Suppressor macrophage treated with lipopolysaccharide for 1 hour (primary cell): ENCODE measurements at places on chromosomes 4 and X.
A peak's percentile ranks its signal among the peaks of the same experiment; 100 is the strongest.

DNA sequence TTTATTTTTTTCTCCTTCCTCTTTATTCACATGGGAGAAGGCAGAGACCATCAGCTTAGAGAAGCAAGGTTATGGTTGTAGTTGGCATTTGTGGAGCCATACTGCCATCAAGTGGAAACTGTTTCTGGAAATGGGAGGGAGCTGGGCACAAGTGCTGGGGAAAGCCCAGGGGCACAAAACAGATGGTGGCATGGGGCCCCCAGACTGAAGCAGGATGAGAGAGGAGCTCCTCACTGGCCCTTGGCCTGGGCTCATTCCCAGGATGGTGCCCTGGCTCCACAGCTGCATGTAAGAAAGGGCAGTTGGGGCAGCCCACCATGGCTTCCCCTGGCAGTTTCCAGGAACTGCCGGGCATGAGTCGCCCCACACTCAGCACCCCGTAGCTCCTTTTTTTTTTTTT, 59.2 kb downstream of the NBDY start:
- no peak for DNase-seq

GRCh38 chr4:156388826-156389225, 435.2 kb upstream of the CTSO start:
- DNase-seq = no peak

DNA sequence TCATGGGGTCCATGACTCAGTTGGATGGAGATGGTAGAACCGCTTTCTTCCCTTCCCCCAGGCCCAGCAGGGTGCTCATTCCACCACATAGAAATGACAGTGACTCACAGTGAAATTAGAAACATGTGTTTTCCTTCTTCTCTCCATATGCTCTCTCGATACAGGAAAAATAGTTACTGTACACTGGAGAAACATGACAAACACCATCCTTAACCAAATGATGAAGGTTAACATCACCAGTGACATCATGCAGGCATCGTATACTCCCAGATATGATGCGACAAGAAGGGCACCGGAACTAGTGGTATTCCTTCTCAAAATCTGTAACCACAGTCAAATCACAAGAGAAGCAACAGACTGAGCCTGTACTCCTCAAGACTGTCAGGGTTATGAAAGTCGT, 11.7 kb upstream of the RAB40A start:
- no peak for DNase-seq

DNA sequence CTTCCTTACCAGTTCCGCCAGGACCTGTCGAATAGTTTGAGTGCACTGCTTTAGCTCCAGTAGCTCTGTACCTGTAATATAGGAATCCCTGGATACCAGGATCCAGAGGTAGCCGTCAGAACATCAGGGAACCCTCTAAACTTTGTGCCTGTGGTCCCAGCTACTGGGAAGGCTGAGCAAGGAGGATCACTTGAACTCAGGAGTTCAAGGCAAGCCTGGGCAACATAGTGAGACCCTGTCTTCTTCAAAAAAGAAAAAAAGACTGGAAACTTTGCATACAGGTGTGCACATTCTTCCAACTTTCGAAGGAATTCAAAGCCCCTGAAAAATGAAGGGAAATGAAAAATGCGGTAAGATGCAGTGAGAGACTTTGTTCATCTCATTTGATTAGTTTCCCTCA, 32.6 kb upstream of the FAM193A start:
- no peak for DNase-seq

GRCh38 chr4:130336585-130337217, 1240.7 kb downstream of the C4orf33 start:
- DNase-seq = peak; percentile 26

DNA sequence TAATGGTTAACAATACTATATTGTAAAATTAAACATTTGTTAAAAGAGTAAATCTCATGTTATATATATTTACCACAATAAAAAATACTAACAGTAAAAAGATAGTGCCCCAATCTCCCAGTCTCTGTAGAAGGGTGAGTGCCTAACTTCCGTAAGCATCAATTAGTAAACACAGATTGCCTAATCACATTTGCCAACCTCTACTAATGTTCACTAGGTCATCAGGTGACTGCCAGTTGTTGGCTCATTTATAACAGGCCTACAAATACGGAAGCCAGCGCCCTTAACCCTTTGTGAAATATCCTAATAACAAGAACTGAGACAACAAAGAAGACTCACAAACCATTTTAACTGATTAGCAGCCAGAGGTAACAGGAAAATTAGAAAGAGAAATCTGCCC, 345.1 kb downstream of the INPP4B start:
- DNase-seq = peak; percentile 3

DNA sequence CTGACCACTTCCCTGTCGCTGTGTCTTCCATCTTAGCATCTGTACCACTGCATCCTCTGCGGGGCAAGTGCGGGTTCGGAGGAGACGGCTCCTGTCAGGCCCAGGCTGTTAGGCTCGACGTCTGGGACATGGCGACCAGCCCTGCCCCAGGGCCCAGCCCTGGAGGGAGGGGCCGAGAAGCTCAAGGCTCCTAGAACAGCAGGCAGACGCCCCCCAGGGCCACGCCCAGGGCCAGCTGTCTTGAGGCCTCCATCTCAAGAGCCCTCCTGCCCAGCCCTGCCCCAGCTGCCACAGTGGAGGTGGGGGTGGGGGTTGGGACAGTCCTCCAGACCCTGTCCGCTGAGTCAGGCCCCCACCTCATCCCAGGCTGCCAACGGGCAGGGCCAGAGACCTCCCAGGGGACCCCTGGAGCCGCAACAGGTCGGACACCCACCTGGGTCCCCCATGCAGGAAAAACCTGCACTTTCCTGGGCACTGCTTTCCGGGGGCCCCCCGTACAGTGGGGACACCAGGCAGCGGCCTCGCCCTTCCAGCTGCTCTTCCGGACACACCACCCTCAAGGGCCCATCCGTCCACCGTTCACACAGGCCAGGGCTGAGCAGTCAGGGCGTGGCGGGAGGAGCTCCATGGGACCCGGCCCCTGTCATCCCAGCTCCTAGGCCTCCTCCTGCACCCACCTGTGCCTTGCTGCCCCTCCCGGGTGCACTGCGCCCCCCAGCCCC, 83.1 kb downstream of the FAM53A start:
- DNase-seq = no peak
